ENCODE measurements at places on chromosomes 2 and 18.

- DNase-seq, result no peak
Measured at GRCh38 chr2:9096761-9097160, 93.3 kb upstream of the MBOAT2 start.

GRCh38 chr2:239671471-239671870, 270.7 kb upstream of the HDAC4 start:
- no peak for DNase-seq

DNA sequence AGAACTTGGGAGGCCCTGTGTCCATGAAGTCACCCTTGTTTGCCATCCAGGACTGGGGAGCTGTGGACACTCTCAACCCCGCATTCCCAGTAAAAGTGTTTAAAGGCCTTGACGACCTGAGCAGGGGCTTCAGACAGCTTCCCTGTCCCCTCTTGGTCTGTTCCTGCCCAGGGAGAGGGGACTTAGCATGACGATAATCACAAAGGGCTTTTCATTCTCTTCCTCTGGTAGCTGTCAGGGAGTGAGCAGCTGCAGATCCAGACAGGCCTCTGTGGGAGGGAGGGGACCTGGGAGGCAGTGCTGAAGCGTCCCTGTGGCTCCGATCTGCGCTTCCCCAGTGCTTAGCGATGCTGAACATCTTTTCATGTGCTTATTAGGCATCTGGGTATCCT, 77.8 kb upstream of the HS6ST1 start:
- DNase-seq, result no peak

DNA sequence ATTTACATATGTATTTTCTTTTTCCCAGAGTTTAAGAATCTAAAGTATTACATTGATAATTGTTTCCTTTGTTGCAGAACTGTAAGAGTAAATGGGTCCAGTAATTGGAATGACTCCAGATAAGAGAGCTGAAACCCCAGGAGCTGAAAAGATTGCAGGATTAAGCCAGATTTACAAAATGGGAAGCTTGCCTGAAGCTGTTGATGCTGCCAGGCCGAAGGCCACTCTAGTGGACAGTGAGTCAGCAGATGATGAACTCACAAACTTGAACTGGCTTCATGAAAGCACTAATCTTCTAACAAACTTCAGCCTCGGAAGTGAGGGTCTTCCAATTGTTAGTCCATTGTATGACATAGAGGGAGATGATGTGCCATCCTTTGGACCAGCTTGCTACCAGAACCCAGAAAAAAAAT, 183.8 kb upstream of the STON1 start:
- no peak for DNase-seq

DNA sequence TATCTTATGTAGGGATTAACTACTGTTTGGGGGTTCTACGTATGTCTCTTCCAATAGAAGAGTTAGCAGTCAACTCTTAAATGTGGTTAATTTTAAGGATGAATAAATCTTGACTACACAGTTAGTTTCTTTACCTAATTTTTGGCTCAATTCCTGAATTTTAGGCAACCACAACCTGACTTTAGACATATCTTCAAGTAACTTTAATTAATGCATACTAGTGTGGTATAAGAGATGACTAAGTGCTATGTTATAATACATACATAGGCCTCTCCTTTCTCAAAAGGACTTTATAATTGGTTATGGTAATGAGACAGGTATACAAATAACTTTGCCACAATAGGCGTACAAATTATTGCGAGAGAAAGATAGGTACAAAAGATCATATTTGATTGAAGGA, 312.0 kb downstream of the IRS1 start:
- no peak for DNase-seq

- no peak for DNase-seq
Measured at GRCh38 chr2:120819720-120820210, 84.1 kb downstream of the GLI2 start.

DNA sequence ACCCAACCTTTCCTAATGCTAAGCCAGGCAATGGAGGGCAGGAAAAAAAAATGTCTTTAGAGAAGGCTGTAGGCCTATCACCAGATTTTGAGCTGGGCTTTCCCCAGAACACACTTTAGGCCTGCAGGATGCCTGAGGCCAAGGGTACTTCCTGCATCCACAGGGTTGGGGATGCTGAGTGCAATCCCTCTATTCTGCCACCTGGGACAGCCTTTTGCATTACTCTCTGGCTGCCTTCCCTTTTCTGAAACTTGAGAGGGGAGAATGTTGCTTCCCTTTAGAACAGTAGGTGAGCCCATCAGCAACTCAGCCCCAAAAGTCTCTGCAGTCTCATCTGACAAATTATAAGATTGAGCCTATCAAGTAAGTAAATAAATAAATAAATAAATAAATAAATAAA, 195.2 kb downstream of the SLC8A1 start:
- no peak for DNase-seq

GRCh38 chr2:204901591-204901990, 356.3 kb downstream of the PARD3B start:
- DNase-seq, result no peak

DNA sequence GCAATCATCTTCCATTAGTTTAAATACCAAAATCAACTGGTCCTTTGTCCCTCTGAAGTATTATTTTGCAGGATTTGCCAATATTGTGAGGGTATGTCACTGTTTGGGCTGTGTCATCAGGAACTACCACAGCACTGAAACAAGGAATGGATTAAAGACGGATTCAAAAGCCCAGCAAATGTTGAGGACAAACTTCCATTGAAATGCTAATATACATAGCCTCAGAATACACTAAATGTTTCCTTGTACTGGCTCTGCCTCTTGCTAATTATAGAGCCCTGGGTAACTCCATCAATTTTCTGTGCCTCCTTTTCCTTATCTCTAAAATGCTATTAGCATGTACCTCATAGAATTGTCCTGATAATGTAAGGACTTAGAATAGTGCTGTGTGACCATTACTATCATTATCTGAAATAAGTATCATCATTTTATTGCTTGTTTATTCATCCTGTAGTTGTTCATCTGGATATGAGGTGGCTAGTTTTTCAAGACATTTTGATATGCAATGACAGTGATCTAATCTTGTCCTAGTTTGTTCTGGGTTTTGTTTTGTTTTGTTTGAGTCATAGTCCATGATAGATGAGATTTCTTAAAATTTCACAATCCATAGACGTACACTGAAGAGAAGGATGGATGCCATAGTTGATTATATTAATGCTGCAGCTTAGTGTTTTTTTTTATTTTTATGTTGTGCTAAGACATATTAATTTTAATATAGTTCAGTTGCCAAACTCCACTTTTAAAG, 333.4 kb upstream of the KCNH7 start:
- no peak for DNase-seq

All from Panc1 (cell line).